ENCODE measurements at places on chromosomes 16 and 17.

DNA sequence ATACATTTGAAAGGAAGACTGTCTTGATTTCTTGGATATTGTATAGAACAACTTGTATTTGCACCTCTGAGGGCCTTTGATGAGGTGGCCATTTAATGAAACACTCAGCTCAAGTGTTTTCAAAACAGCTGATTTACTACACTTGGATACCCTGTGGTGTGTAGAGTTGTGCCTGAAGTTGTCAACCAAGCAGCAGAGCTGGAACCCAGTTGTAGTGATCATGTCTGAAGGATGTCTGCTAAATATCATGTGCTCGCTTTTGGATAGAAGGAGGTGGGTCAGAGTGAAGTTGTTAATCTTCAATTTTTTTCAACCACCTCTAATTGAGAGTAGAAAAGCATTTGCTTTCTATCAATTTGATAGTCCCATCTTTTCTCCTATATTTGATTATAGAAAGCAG lies 175.9 kb upstream of the TBX2 start:
- DNase-seq, result no peak

DNA sequence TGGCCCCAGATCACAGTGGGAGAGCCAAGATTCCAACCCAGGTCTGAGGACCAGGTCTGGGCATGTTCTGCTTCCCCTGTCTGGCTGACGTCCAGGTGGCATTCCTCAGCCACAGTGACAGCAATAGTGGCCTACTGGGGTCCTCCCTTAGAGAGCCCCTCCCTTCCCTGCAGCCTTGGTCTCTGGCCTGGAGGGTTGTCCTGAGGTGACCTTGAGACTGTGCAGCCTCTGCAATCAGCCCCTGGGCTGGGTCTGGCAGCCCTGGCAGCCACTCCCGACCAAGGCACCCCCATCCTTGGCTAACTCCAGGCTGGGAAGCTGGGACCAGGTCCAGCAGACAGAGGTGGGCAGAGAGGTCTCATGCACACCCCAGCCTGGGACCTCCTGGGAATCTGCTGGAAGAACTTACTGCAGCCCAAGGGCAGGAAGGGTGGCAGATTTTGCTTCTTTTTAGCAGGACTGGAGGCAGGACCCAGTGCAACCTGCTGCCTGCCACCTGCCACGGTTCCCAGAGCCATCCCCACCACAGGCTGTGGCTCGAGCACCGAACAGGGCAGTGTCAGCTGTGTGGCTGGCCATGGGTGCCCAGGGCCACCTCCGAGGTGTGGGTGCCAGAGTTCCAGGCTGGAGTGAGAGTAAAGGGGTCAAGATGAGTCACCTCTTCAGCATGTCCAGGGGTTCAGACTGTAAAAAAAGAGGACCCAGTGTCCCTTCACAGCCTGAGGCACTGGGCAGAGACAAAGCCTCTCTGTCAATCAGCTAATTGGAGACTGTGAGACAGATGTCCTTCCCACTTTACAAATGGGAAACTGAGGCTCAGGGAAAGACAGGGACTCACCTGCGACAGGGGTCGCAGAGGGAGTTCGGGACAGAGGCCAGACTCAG lies 12.6 kb downstream of the GRB7 start:
- no peak for DNase-seq

- peak; percentile 11 for DNase-seq
Measured at GRCh38 chr17:6936370-6937028, 59.4 kb upstream of the ALOX12 start.

DNA sequence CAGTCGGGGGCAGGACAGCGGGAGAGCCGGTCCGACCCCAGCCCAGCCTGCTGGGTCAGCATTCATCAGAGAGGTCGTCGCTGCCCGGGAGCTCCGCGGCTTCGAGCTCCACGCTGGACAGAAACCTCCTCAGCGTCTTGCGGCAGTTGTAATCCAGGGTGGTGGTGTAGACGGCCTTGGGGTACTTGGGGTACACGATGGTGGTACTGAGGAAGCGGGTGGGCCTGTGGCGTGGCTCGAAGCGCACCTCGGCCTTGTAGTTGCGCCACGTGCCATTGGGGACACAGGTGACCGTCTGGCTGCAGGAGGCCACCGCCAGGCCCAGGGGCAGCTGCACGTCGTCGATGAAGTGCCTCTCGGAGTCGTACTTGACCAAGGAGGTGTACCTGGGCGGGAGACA lies 90.5 kb upstream of the RPH3AL start:
- no peak for DNase-seq

DNA sequence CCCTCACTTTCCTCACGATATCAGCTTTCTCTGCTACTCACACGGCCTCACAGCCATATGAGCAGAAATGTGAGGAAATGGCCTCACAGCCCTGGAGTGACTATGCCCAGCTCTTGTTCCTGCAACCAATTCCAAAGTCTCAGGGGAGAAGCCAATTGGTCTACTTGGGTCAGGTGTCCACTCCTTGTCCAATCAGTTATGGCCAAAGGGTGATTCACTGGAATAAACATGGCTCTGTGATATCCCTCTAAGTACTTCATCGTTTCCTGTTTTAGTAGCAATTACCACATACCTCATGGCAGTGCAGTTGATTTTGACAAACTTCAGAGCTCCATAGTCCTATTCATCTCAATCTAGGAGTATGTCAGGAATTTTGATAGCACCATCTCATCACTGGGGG lies 195.4 kb downstream of the KATNIP start:
- DNase-seq, result no peak

GRCh38 chr16:88759245-88759975 lies 25.6 kb downstream of the PIEZO1 start:
- DNase-seq, result peak; percentile 79

- peak; percentile 82 for DNase-seq
Measured at GRCh38 chr17:40607641-40608040, 40.0 kb downstream of the SMARCE1 start.

- DNase-seq, result no peak
Measured at GRCh38 chr17:36089888-36090836, at the start of gene CCL3. TSS of gene CCL3 (minus strand) at chr17:36090143. CDS start at chr17:36090058, 85 bp downstream.

DNA sequence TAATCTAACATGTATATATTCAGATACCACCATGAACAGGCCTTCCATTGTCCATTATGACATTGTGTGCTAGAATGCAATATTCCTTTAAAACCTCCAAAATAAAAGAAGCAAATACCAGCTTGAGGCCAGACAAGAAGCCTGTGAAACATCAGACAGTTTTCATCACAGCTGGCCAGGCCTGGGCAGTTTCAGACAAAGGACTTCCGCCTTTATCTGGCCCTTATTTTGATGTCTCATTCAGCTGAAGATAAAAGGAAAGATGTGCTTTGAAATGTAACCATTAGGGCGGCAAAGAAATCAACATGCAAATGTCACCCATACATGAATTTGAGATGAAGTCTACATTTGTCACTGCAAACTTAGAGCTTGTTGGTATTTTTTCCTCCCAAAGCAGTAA lies 737.5 kb downstream of the KCNJ2 start:
- DNase-seq, result no peak

- no peak for DNase-seq
Measured at GRCh38 chr16:11333702-11334101, 11.6 kb upstream of the RMI2 start.

- DNase-seq, result no peak
Measured at GRCh38 chr16:85166281-85166680, 54.0 kb upstream of the CIBAR2 start.

- no peak for DNase-seq
Measured at GRCh38 chr17:66684261-66684660, 150.7 kb upstream of the CACNG5 start.

DNA sequence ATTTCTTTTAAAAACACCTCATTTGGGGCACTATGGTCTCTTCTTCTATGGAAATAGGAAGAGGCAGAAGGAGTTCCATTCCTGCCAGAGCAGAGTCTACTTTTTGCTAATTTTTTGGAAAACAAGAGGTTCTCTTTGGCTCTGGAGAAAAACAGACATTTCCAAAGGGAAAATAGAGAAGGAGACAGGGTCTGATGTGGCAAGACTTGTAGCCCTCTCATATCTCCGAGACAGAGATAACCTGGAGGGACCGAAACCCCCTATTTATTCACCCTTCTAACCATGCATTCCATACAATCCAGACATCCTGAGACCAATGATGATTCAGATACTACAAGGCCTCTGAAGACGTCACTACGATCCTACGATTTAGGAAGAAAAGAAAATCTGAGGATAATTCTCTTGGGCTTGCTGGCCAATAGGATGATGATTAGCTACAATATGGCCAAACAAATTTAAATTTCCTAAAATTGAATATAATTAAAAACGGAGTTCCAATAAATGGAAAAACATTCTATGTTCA lies 70.2 kb downstream of the HIC1 start:
- DNase-seq, result no peak

DNA sequence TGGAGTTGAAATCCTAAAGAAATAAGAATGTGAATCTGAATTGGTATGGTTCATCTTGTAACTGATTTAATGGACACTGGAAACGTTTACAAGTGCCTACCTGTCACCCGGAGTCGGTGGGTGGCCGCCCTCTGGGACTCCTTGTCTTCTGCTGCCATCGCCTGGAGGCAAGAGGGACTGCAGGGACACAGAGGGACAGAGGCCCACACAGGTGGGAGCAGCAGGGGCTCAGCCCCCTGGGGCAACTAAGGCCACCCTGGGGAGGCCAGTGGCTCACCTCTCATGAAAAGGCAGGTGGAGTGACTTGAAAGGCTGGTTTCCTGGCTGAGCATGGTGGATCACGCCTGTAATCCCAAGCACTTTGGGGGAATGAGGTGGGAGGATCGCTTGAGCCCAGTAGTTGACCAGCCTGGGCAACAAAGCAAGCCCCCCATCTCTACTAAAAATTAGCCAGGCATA lies 23.2 kb downstream of the TMEM92 start:
- peak; percentile 82 for DNase-seq

GRCh38 chr17:50144845-50145531 lies 5.5 kb downstream of the PPP1R9B start:
- DNase-seq, result no peak

- no peak for DNase-seq
Measured at GRCh38 chr16:53541326-53541725, 38.3 kb upstream of the AKTIP start.

GRCh38 chr17:41625602-41626001 lies 1.2 kb upstream of the KRT17 start:
- DNase-seq, result no peak

GRCh38 chr16:67773099-67773498 lies 33.3 kb downstream of the RANBP10 start:
- DNase-seq, result no peak

GRCh38 chr16:85612191-85612800 lies 826 bp upstream of the GSE1 start:
- DNase-seq, result peak; percentile 38

DNA sequence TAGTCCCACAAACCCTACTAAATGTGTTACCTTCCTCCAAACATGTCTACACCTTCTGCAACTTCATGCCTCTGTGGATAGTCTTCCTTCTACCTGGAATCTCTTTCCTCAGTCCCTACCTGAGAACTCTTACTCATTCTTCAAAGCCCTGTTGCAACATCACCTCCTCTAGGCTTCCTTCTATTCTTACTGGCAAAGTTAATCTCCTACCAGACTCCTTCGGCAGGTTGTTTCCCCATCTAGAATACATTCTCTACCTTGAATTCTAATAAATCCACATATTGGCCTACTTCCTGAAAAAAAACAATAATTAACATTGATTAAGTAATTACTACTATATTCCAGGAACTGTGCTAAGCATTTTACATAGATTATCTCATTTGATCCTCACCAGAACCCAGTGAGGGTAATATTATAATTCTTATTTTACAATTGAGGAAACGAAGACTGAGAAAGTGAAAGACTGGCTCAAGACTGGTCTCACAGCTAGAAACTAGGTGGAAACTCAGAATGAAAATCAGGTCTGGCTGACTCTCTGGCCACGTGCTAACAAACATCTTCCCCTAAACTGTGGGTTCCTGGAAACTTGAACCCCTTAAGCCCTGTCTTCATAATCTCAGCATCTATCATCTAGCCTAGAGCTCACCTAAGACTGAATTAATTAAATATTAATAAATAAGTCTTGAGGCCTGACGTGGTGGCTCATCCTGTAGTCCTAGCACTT lies 4.6 kb upstream of the STAT3 start:
- no peak for DNase-seq

DNA sequence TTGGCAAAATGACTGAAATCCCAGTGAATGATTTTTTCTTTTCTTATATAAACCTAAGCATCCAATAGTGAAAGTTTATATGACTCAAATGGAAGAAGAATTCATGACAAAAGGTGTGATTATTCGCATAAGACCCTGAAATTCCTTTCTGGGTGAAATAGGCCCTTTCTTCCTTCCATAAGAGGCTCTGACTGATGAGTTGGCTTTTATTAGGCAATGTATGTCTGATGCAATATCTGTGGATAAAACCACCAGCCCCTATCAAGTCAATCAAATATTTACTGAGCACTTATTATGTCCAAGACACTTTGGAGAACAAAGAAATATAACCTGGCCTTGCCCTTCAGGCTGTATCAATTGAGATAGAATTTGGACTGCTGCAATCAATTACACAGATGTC lies 316.6 kb downstream of the CDH13 start:
- no peak for DNase-seq

DNA sequence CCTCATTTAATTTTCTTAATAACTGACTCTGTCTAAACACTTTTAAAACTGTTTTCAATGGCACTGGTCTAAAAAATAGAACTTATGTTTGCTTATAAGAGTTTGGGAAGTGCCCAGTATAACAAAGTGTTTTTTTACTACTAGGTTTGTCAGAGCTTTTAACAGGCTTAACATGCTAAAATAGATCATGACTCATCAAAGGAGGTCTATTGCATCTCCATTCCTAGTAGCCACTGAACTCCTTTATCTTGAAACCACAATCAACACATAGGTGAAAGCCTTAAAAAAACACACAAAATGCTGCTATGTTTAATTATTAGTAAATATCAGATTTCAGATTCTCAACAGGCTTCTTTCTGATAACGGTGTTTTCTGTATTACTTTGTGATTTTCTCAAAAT lies 196.4 kb upstream of the KIF2B start:
- no peak for DNase-seq

DNA sequence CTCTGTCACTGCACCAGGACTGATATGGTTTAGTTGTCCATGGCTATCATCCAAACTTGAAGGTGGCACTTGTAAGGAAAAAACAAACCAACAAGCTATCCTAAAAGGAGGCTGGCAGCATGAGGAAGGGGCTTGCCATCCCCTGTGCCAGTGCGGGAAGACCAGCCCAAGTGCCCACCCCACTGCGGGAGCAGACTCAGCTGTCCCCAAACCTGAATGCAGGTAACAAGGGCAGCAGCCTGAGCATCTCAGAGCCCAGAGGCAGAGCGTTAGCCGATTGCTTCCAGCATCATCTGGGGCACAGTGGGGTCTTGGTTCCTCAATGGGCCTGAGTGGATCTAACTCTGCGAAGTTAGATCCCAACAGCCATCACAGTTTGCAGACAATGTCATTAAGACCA lies 29.2 kb upstream of the C16orf78 start:
- no peak for DNase-seq
